ENCODE measurements at places on chromosomes 4 and X. TPM values are rescaled to one million over a fixed set of nuclear protein-coding genes. Genes with fewer than 3 reads are reported as not detected.

The ENAM gene
- not detected for polyA plus RNA-seq

DNA sequence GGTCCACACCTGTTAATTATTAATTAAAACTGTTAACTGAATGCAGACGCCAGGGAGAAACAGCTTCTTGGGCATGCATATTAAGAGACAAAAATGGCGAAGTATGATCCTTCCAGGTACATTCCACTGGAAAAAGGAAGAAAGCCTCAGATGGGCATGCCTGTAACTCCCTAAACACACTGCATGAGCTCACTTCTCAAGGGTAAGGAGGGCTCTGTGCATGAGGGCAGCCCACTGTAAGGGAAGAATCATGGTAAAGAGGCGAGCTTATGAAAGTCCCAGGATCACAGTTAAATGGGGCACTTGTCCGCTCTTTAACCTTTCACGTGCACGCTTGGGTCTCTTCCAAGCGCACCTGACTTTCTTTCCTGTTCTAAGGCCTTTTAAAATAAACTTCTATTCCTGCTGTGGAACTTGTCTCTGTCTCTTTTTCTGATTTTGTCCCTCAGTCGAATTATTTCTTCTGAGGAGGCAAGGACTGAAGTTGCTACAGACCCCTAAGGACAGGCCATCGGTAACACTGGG is 321.7 kb downstream of the PPP1R2C start:
- DNase-seq: no peak

GRCh38 chrX:3485727-3486126 is 139.3 kb upstream of the MXRA5 start:
- no peak for DNase-seq

DNA sequence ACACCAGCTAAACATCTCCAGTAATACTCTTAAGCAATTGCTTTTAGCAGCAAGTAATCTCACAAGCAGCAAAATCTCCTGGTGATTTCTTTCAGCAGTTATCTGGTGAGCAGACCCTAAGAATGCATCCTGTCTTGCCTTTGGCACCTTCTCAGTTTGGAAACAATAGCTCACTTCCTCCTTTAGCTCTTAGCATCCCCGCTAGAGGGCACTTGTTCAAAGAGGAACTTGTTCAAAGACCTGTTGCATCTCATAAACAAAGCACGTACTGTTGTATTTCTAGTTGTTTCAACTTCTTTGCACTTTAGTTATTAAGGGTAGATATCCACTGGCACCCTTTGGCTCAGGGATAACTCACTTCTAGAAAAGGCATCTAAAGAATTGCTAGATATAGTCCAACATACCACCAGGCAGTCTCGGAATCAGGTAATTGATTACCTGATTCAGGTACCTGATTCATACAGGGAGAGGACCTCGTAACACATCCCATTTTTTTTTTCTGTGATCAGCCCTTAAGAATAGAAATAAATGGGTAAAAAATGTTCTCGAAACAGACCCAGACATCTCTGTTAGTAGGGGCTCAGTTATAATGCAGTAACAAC is 81.9 kb upstream of the QRFPR start:
- peak; percentile 39 for DNase-seq

GRCh38 chrX:16659321-16659720 is 9.4 kb downstream of the S100G start:
- DNase-seq: no peak

- no peak for DNase-seq
Observed at GRCh38 chr4:17875402-17876070, 64.8 kb downstream of the NCAPG start.

The SNCA gene
- polyA plus RNA-seq: 39.5 TPM

The PAGE5 gene
- polyA plus RNA-seq: not detected

- no peak for DNase-seq
Observed at GRCh38 chr4:186954509-186954908, 230.9 kb upstream of the FAT1 start.

- no peak for DNase-seq
Observed at GRCh38 chrX:19811807-19812604, 75.4 kb downstream of the SH3KBP1 start.

- no peak for DNase-seq
Observed at GRCh38 chr4:176902710-176903323, 110.1 kb upstream of the VEGFC start.

- no peak for DNase-seq
Observed at GRCh38 chr4:177308847-177309521, 690 bp upstream of the NEIL3 start.

The TBX22 gene
- not detected for polyA plus RNA-seq

The FREM3 gene
- 0.44 TPM for polyA plus RNA-seq

DNA sequence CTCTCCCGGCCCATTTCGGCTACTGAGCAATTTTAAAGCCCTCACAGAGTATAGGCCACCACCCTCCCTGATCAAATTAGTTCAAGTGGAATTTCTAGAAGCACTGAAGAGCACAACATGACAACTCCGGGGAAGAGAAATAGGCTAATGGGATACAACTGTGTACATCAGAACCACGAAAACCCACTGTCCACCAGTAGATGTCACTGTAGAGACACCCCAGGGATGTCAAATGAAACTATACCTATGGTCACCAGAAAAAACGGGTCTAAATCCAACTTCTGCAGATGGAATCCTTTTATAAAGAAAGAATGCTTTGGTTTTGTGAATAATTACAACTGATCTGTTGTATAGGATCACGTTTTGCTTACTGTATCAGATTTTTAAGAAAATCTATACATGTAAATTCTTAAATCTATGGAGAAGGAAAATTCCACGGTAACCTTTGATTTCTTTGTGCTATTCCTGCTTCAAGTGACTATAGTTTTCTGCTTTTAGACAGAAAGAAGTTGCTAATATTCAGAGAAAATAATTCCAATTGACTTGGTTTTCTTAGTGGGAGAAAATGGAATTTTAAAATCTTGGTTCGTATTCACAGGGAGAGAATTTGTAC is 29.5 kb upstream of the MAP3K15 start:
- DNase-seq: peak; percentile 70

DNA sequence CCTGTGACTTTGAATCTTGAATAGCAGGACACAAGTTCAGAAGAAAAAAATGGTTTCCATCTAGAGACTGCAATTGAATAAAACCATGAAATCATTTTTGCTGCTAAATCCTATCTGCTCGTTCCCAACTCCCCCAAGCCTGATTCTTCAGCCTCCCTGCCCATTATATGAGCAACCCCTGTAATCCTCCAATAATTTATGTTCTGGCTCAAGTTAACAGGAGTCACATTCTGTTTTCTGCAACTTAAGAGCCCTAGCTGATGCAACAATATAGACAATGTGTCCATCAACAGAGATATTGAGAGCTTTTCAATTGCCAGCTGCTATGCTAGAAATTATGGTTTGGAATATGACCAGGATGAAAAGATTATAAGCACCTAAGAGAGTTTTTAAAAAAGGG is 84.1 kb downstream of the LDB2 start:
- DNase-seq: no peak

The MXRA5 gene
- 1.5 TPM for polyA plus RNA-seq

The LNX1 gene
- polyA plus RNA-seq: 6.6 TPM

The ATP2B3 gene
- polyA plus RNA-seq: 7.2 TPM

- no peak for DNase-seq
Observed at GRCh38 chrX:5057786-5058185, 1170.9 kb downstream of the NLGN4X start.

GRCh38 chr4:128310266-128310697 is 22.7 kb upstream of the PGRMC2 start:
- no peak for DNase-seq

The NPY2R gene
- 0.20 TPM for polyA plus RNA-seq

DNA sequence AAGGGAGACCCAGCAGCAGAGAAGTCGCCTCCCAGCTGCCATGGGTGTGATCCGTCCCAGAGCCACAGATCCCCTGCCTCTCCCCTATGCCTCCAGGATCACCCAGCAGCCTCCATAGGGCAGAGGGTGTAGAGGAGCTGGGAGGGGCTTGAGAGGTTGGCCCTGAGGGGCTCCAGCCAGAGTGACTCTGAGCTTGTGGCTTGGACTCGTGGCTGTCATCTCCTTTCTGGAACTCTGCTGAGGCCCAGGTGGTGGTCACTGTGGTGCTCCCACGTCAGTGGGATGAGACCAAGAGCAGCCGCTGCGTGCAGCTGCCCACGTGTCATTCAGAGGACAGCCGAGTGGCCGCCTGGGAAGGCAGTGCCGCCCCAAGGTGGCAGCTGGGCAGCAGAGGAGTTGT is 4.2 kb downstream of the TACC3 start:
- no peak for DNase-seq

GRCh38 chr4:111502626-111503025 is 642.6 kb upstream of the FAM241A start:
- no peak for DNase-seq

GRCh38 chrX:96684339-96685209 is at the start of gene DIAPH2:
Gene DIAPH2 (plus strand): TSS chrX:96684842.
- peak; percentile 65 for DNase-seq

- DNase-seq: no peak
Observed at GRCh38 chrX:154873329-154873728, 12.8 kb upstream of the F8A1 start.

The EREG gene
- polyA plus RNA-seq: not detected

- no peak for DNase-seq
Observed at GRCh38 chr4:187224560-187224959, 500.9 kb upstream of the FAT1 start.

DNA sequence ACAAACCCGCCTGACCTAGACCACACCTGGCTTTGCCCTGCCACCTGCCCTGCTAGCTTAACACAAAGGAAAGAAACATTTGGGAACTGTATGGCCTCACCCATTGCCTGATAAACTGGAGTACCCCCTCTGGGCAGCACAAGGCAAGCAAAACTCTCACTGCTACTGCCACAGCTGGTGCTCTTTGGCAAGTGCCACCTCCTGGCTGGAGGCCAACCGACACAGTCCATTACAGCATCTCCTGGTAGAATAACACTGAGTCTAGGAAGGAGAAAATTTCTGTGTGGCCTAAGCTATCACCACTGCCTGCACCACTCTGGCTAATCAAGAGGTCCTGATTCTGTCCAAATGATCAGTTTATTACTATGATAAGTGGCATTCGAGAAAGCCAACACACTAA is 18.9 kb upstream of the SPANXN3 start:
- DNase-seq: peak; percentile 22

The SYN1 gene
- polyA plus RNA-seq: 275 TPM

DNA sequence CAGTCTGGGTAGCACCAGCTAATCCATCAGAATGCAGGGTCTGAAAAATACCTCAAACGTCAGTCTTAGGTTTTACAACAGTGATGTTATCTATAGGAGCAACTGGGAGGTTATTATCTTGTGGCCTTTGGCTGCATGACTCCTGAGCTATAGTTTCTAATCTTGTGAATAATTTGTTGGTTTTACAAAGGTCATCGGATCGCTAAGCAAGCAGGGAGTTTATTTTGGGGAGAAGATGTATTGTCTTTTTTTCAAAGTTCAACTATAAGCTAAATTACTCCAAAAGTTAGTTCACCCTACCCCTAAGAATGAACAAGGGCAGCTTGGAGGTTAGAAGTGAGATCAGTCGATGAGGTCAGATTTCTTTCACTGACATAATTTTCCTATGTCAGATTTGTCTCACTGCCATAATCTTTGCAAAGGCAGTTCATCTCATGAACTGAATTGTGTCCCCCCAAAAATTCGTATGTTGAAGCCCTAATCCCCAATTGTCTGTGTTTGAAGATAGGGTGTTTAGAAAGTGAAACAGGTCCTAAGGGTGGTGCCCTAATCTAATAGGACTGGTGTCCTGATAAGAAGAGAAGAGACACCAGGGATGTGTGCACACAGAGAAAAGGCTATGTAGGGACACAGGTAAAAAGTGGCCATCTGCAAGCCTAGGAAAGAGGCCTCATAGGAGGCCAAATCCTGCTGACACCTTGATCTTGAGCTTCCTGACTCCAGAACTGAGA is 175.8 kb upstream of the GALNT7 start:
- DNase-seq: no peak

- DNase-seq: no peak
Observed at GRCh38 chr4:58602731-58603359, 1492.7 kb upstream of the IGFBP7 start.

The GPAT3 gene
- 0.36 TPM for polyA plus RNA-seq

GRCh38 chr4:85489273-85489981 is 14.5 kb downstream of the ARHGAP24 start:
- DNase-seq: peak; percentile 89
